ENCODE measurements at places on chromosomes 12 and 14. TPM values are rescaled to one million over a fixed set of nuclear protein-coding genes. Genes with fewer than 3 reads are reported as not detected.

Gene MFAP5
- 143 TPM for polyA plus RNA-seq

- DNase-seq, result no peak
Observed at GRCh38 chr12:16435875-16436554, 88.6 kb downstream of the MGST1 start.

DNA sequence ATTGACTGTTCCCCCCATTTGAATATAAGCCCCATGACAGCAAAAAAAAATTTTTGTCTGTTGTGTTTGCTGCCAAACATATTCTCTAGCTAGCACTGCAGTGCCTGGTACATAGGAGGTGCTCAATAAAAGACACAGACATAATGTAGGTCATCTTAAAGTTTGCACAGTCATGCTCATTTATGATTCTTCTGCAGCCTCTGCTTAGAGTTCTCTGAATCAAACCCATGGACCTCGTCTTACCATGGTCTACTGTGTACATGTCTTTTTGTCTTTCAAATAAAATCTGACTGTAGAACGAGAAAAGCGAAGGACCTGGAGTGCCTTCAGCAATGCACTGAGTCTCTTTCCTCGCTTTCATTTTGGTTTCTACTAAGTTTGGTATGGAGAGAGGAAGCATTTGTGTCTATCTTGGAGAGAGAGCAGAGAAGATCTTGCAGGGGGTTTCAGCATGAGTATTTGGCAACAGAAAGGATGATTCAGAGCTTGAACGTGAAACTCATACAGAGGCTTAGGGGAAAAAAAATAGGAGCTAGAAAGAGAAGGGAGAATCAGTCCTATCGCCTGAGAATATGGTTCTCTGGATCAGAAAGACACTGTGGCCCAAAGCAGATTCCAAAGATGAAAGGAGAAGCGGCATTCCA lies 38.8 kb upstream of the TMCC3 start:
- no peak for DNase-seq

- DNase-seq, result no peak
Observed at GRCh38 chr12:46400406-46400805, 27.8 kb upstream of the SLC38A2 start.

GRCh38 chr14:77108753-77109152 lies 10.7 kb downstream of the CIPC start:
- DNase-seq, result no peak

DNA sequence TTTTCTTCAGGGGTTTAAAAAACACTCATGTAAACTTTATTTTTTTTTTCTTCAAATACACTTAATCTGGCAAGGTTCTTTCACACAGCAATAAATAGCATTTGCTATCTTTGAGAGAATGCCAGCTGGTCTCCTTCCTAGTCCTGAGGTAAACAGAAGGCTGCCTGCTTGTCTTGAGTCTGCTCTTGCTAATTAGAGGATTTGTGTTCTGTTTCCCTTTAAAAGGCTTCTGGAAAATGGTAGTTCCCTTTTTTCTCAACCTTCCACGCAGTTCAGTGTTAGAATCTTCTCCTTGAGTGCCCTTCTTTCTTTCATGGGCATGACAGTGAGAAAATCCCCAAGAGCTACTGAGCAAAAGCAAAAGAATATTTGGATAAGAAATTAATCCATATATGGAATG lies 92.3 kb upstream of the DCN start:
- peak; percentile 68 for DNase-seq

Gene KRT86
- 0.33 TPM for polyA plus RNA-seq

GRCh38 chr12:68943848-68944247 lies 10.9 kb upstream of the CPM start:
- DNase-seq, result no peak

DNA sequence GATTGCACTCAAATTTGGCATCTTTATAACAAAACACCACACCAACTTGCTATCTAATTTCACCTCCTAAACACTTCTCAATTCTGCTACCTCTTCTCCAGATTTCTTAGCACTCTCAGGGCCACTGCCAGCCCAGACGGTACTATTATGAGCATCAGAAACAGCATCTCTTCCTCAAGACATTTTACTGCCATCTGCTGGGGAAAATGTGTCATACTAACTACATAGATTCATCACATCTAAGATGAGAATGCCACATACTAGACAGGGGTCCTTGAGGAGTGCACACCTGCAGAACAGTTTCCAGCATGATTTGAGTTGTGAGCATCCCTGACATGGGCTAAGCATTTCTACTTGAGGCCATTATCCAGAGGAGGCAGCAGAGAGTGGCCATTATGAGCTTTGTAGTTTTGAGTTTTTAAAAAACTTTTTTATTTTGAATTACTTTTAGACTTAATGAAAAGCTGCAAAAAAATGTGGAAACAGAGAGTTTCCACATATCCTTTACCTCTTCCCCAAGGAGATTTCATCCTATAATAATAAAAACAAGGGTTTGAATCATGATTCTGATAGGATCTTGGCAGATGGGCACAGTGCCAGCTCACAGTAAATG lies 15.1 kb upstream of the GRIP1 start:
- peak; percentile 46 for DNase-seq

Gene CELA1
- polyA plus RNA-seq, result not detected

Gene RAPGEF3
- 11.6 TPM for polyA plus RNA-seq

GRCh38 chr12:116984098-116984497 lies 73.3 kb downstream of the FBXW8 start:
- DNase-seq, result no peak

Gene P2RX7
- polyA plus RNA-seq, result 1.0 TPM

Gene RPS6KL1
- polyA plus RNA-seq, result 13.5 TPM

GRCh38 chr12:123712780-123713319 lies 697 bp downstream of the ATP6V0A2 start:
- no peak for DNase-seq

Gene PTPRO
- polyA plus RNA-seq, result 0.63 TPM

GRCh38 chr14:60206837-60207533 lies 41.8 kb upstream of the DHRS7 start:
- DNase-seq, result no peak

Gene PLEKHD1
- 0.68 TPM for polyA plus RNA-seq
